Fibroblast of skin of abdomen (primary cell): ENCODE measurements at places on chromosomes 7 and 10.

DNA sequence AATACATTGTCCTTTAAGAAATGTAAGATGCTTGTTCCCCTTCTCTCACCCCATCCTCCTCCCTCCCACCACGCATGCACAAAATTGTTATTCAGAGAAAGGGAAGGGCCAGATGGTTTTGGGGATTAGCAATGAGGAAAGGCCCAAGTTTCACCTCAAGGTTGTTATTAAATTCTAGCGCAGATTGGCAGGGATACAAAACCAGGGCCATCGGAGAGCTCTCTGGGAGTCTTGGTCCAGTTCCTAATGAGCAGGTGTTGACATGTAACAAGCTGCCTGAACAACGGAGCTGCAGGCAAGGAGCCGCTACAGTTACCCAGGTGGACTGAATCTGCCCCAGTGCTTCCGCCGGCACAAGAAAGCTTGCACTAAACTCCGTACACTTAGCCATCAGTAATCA lies 9.7 kb upstream of the ANK3 start:
- DNase-seq: no peak

DNA sequence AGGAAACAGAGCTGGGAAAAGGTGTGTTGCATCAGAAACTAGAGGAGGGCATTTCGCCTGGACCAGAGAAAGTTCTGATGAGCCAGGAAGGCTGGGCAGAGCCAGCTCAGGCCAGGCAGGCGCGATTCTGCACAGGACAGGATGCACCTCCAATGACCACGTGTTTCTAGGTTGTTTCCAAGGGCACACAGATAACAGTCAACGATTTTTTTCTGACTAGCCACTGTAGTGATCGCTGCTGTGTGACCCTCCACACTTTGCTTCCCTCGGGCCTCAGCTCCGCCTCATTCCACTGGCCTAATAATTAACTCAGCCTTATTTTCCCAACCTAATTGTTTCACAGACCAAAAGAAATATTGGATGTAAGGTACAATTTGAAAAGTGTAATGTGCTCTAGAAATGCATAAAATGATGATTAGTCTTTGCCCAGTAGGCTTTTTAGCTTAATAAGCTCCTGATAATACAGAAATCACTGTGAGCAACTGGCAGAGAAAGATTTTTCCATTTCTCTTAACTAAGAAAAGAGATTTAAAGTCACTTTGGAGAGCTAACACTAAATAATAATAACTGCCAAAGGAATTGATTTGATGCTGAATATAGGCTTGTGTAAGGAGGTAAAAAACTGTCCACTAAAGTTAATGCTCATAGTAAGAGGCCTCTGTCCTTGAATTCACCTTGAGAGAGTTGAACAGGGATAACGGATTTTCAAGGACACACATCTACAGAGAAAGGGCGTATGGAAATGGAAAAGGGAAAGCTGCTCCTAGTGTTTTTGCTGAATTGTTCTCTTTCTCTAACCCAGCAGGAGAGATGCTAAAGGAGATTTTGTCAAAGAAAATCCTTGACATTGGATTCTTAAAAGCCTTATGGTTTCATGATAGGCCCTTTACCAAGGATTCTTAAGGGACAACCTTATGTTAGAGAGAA lies 291.0 kb upstream of the C7orf33 start:
- DNase-seq: no peak

DNA sequence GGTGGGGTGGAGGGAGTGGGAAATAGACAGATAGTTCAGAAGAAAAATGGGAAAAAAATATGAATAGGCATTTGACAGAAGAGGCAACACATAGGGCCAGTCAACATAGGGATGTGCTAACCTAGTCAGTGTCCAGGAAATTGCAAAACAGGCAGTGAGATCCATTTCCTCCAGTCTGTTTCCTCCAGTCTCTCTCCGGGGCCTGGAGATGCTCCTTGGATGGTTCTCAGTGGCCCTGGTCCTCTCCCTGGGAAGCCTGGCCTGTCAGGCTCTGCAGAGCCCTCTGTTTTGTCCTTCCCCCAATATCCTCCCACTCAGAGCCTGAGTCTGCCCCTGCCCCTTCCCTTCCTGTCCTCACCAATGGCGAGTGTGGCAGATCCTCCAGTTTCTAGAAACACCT lies 52.6 kb downstream of the SYPL1 start:
- no peak for DNase-seq

- no peak for DNase-seq
These were observed 108.9 kb upstream of the PCBD1 start for GRCh38 chr10:70997236-70997635.

DNA sequence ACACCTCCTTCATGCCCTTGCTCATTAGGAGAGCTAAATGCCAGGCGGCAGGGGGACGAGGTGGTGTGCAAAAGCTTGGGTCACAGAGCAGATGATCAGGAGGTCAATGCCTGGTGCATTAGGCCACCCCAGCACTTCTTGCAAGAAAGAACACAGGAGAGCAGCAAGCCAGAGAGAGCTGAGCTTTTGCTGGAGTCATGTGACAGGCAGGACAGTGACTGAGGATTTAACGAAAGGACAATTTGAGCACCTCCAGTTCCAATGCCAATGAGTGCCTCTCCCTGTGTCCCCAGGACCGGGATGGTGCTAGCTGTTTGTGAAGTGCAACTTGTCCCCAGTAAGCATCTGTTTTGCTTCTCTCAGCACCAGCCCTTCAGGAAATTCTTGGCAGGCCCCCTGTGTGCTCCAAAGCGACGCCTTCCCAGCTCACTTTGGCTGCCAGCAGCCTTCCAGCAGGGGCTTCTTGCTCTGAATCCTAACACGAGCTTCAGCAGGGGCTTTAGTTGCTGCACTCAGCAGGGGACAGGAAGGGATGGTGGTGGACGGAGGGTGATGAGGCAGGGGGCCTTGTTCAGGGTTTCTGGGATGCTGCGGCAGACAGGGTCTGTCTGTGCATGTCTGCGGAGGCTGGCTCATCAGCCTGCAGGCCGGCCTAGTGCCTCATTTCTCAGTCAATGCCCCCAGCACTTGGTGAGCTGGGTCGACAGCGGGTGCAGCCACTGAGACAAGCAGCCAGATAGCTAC lies 368.1 kb downstream of the RPS24 start:
- no peak for DNase-seq

DNA sequence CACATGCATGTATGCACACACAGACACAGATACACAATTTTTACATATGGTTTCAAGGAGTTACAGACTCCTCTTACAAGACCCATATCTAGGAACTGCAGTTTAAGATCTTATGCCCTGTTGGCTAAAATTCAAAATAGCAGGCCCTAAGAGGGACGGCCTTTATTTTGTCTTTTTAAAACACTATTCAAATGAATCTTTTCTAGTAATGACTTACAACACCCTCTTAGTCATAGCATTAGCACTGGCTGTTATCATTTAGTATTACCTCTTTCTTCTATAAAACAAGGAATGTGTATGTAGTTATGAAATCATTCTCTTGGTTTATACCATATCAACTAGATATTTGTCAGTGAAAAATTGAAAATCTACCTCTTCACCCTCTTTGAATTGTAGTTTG lies 15.3 kb downstream of the PAPSS2 start:
- peak; percentile 57 for DNase-seq

DNA sequence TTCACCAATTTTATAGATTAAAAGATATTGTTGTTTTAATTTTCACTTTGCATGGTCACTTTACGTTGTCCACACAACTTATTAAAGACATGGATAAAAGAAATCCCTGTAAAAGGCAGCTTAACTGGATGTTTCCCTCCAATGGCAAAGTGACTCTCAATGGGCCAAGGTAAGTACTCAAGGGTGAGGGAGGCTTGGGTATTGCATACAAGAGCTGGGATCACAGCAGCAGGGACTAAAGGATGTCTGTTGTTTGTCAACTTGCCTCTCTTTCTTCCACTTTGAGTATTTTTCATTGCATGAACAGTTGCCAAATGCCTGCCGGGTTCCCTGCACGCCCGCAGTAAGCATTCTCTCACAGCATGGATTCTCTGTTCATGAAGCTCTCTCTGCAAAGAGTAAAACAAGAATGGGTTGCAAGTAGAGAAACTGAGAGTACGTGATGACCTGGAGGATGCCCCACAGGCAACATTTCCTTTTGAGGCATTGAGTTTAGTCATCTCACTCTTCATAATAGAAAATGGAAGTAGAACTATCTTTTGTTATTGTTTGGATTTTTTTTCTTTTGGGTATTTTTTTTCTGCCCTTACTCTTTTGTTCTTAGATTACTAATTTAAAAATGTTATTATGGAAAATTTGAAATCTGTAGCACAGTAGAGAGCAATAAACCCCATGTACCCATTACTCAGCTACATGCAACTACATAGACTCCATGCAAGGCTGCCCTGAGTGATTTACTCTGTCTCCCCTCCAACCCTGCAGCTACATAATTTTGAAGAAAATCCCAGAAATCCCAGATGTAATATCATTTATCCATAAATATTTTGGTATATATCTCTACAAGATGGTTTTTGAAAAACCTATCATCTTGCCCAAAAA lies 26.3 kb downstream of the GPR141 start:
- no peak for DNase-seq

GRCh38 chr7:37728747-37729146 lies 45.2 kb downstream of the GPR141 start:
- DNase-seq: no peak

DNA sequence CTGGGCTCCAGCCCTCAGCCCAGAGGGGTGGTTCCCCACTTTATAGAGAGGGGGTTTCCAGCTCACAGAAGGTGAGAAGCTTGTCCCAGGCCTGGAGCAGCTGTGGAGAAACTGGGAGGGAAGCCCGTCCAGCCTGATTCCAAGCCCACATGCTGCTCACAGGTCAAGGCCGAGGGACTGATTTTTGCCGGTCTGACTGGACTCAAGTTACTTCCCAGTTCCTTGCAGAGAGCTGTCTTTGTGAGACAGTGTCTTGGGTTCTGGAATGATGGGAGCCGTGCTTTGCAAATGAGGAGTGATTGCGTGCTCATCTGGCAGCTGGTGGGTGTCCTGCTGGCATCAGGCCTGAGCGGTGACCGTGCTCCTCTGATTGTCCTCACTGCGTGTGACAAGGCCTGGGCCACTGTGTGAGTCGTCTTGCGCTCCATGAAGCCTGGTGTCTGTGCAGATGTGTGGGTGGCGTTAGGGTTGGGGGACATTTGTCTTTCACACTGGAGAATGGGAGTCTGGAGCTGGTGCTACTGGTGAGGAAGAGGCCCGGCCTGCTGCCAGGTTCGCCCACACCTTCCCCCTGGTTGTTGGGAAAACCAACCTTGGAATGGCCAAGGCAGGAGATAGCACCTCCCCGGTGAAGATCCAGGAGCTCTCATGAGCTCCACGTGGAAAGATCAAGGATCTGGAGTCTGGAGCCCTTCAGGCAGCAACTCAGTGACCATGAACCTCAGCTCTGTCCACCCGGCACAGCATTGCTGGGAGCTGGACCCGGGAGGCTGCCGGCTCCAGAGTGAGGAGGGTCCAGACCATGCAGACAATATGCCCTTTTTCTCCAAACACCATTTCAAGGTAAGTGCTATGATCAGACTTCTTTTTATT lies 129.6 kb downstream of the SMURF1 start:
- DNase-seq: no peak

GRCh38 chr7:152986376-152986775 lies 226.8 kb downstream of the ACTR3B start:
- no peak for DNase-seq

GRCh38 chr7:155252892-155253501 lies 44.7 kb upstream of the INSIG1 start:
- DNase-seq: no peak

- DNase-seq: no peak
These were observed 7.0 kb upstream of the FUOM start for GRCh38 chr10:133364645-133365431.

- DNase-seq: no peak
These were observed 515 bp downstream of the FASTK start for GRCh38 chr7:151080067-151080521.

- no peak for DNase-seq
These were observed 19.8 kb downstream of the OR2F1 start for GRCh38 chr7:143974459-143974858.

GRCh38 chr7:38574086-38574485 lies 57.1 kb downstream of the AMPH start:
- peak; percentile 80 for DNase-seq

DNA sequence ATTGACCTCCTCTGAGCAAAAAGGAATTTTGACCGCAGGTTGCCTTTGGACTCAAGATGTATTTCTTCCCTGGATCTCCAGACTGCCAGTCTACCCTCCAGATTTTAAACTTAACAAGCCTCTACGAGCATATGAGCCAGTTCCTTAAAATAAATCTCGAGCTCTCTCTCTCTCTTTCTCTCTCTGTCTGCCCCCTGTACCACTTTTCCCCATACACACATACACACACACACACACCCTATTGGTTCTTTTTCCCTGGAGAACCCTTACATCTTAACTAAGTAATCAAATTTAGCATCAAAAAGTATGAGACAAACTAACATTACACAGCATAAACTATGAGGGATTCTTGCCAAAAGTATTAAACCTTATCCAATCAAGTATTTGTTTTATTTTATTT lies 11.4 kb downstream of the BCAP29 start:
- no peak for DNase-seq

GRCh38 chr7:86708031-86708680 lies 64.4 kb downstream of the GRM3 start:
- DNase-seq: no peak

GRCh38 chr7:104826135-104826534 lies 187.9 kb upstream of the KMT2E start:
- DNase-seq: no peak

GRCh38 chr7:50589364-50589763 lies 24.2 kb upstream of the DDC start:
- DNase-seq: no peak

- DNase-seq: no peak
These were observed 247.8 kb downstream of the EBF3 start for GRCh38 chr10:129716211-129716681.

DNA sequence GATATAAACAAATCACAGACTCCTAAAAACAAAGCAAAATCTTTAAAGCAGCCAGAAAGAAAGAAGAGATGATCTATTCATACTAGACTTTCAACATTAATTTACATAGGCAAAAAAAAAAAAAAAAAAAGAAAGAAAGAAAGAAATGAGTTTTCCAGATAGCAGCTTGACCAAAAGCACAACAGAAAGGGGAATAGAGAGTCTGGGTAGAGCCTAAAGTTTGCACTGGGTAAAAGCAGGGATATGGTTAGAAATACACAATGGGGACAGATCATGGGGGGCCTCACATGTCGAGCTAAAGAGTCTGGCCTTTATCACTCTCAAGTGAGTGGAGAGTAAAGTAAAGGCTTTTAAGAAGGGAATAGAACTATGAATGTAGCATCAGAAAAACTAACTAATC lies 169.8 kb downstream of the SGMS1 start:
- no peak for DNase-seq

DNA sequence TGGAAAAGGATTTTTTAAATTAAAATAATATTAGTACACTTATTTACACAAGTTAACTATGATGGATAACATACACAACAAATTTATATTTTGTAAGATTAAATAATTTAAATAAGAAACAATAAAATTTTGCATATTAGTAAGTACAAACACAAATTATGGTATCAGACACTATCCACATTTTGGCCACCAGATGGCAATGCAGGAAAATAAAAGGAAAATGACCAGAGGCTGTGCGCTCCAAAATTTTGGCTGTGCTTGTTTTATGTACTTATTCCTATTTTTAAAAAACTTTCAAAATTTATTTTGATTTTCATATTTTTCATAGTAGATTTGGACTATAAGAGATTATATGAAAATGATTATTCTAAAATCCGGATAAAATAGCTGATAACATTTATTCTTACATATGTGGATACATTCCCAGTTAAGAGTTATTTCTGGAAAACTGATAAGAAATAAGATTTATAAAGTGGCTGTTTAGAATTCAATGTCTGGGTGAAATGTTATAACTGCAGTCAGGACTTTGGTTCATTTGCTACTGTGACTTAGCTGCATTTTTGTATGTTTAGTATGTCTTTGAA lies 274.7 kb upstream of the HGF start:
- peak; percentile 53 for DNase-seq

GRCh38 chr7:50212016-50212325 lies 92.5 kb upstream of the IKZF1 start:
- DNase-seq: no peak
